ENCODE measurements at places on chromosomes 7 and 10.

GRCh38 chr10:79045566-79046175 is 23.1 kb upstream of the ZMIZ1 start:
- DNase-seq, result no peak

GRCh38 chr7:151677581-151678226 is 158.0 kb upstream of the RHEB start:
- DNase-seq, result no peak

DNA sequence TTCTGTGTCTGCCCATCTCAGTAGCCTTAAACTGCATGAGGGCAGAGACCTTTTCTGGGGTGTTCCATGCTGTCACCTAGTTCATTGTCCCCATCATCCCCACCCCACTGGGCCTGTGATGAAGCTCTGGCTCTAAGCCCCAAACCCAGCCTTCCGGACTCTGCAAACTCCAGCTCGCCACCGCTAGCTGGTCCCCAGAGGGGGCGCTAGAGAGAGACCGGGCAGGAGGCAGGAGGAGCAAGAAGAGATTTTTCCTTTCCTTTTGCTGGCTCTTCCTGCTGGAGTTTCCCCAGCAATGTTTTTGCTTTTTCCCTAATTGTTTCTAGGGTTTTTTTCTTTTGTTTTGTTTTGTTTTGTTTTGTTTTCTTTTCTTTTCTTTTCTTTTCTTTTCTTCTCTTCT is 234.4 kb downstream of the TEX36 start:
- DNase-seq, result no peak

GRCh38 chr7:151244196-151244840 is 4.2 kb downstream of the SMARCD3 start:
- peak; percentile 36 for DNase-seq

DNA sequence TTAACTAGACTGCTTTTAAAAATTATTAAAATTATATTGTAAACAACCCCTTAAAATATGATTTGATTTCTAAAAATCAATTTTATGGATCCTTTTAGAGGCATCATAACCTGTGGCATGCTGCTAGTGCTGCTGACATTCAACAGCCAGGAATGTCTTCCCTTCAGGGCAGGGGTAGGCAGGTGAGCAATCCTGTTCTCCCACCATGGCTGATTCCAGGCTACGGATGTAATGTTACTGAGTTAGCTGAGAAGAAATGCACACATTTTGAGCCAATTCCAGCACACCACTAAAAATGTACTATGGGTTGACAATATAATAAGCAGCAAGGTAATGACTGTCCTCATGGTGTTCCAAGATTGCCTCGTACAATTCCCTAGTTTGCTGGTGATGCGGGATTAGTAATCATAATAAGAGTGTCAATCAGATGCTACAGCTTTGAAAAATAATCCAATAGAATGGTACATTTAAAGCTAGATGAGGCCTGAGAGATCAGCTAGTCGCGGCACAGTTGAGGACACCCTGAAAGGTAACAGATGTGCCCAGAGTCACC is 108.7 kb upstream of the PRR15 start:
- DNase-seq, result no peak

GRCh38 chr7:77309714-77310220 is 106.4 kb downstream of the GSAP start:
- DNase-seq, result no peak

GRCh38 chr10:93751832-93752231 is 5.9 kb upstream of the LGI1 start:
- no peak for DNase-seq

DNA sequence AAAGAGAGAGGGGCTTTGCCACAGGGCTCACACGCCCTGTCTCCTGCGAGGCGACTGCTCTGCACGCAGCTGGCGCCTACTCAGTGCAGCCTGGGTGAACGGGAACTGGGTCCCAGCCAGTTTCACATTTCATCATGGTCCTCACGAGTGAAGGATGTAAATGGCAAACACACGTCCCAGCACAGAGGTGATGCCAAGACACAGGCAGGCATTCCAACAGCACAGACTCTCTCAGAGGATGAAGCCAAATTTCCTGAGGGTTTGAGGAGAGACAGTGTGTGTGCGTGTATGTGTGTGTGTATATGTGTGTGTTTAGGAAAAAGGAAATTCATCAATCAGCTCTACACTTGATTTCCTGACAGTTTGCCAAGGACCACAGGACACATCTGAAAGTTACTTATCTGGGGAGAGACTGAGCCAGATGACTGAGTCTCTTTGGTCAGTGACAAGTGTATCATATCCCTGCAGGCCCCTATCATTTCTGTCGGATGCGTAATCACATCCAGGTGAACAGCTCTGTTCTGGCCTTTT is 53.9 kb downstream of the CHST15 start:
- no peak for DNase-seq

- no peak for DNase-seq
These were observed 273.1 kb downstream of the PHTF2 start for GRCh38 chr7:78071491-78072200.

DNA sequence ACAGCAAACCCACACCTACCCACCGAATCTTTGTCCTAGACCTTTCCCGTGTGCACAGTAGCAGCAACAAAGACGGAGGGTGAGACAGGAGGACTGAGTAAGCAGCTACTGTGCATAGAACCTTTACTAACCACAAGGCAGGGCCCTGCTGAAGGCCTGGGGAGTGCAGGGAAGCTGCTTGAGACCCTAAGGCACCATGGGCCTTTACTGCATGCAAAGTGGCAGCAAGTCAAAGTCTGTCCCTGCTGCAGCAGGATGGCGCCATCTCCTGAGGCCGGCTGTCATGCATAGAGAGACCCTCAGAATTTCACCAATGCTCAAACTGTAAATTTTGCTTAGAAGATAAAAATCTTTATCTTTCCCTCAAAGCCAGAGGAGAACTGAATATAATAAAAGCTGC is 610.5 kb downstream of the ACTR3B start:
- no peak for DNase-seq

GRCh38 chr7:46607176-46607575 is 686.1 kb upstream of the IGFBP3 start:
- no peak for DNase-seq

- no peak for DNase-seq
These were observed 17.0 kb upstream of the CYP2C18 start for GRCh38 chr10:94666391-94667102.

DNA sequence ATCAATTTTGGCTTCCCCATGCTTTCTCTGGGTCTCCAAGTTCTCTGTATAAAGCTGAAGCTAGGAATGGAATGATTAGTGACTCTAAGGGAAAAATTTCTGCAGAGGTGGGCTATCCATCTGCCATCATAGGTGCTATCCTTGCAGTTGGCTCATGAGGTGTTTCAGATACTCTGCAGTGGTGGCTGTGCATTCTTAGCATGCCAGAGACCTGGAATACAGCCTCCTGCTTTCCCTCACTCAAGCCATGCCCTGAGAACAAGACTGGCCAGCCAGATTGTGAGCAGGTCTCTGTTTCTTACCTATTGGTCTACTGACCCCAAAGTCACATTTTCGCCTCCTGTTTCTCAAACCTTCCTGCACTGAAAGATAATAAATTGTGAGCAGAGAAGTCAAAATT is 719.6 kb downstream of the CCSER2 start:
- DNase-seq, result no peak

- DNase-seq, result no peak
These were observed 6.5 kb upstream of the GIMAP8 start for GRCh38 chr7:150443793-150444540.
